ENCODE measurements at places on chromosomes 3 and 15.

- peak; percentile 51 for DNase-seq
These were observed 121.5 kb upstream of the TSC22D2 start for GRCh38 chr3:150286390-150287147.

GRCh38 chr3:4745235-4745610 lies 234.0 kb upstream of the BHLHE40 start:
- DNase-seq = no peak

- DNase-seq = no peak
These were observed 5.2 kb downstream of the HRH1 start for GRCh38 chr3:11159421-11159904.

DNA sequence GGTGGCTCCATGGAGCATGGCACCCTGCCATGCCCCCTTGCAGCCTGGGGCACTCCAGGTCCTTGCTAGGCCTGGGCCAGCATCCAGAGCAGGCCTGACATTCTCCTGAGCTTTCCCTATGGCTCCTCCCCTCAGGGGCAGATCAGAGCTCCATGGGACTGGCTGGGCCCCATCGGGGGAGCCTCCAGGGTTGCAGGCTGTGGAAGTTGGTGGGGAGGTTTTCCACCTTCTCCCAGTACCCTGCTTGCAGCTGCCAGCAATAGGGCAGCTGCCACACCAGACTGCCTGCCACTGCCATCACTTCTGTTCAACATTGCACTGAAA lies 75.7 kb upstream of the TP63 start:
- no peak for DNase-seq

- no peak for DNase-seq
These were observed 138.5 kb upstream of the CCDC54 start for GRCh38 chr3:107238787-107239186.

- no peak for DNase-seq
These were observed 72.6 kb upstream of the TNFSF10 start for GRCh38 chr3:172595664-172596393.

DNA sequence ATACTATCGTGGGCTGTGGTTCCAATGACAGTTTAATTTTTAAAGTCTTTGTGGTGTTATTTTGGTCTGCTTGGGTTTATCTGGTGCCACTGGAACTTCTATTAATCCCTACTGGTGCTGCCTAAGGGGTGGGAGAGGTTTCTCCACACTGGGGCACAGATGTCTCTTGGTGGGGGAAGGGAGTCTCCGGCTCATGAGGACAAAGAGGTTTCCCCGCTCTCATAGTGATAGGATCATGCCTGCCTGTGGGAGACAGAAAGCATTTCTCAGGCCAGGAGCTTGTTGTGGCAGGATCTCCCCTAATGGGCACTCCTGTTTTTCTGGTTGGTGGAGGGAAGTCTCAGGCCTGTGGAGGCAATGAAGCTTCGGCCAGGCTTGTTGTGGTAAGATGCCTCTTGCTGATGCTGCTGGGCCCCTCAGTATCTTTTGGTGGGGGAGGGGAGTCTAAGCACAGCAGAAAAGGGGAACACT lies 84.3 kb upstream of the THRB start:
- DNase-seq = no peak

DNA sequence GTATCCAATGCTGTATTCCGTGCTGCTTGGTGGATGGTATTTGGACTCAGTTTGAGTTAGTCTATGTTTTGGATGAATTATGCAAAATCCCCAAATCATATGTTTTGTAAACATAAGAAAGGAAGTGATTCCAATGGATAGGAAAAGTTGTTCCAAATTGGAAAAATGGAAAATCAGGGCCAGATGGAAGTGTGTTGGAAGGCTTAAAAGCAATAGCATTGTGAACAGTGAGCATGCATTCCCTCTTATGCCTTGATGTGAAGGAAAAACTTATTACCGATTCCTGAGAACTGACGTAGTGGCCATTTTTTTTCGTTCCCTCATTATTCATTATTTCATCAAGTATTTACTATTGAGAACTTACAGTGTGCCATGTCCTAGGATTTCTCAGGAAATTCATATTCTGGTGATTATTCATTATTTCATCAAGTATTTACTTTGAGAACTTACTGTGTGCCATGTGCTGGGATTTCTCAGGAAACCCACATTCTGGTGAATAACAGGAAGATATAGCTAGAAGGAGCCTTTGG lies 144.1 kb upstream of the TPRG1 start:
- no peak for DNase-seq

DNA sequence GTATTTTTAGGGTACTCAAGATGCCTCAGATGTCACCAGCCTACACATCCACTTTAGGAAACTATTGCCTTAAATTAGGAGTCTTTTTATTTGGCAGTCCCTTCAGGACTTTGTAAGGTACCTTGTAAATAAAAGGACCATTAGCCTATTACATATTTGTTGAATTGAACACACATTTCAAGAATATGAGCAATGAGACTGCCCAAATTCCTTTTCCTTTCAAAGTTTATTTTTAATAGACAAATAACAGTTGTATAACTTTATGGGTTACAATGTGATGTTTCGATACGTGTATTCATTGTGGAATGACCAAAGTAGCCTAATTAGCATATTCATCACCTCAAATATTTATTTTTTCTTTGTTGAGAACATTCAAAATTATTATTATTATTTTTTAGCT lies 176.7 kb upstream of the PDZRN3 start:
- no peak for DNase-seq

- DNase-seq = no peak
These were observed 99.2 kb upstream of the TRPM1 start for GRCh38 chr15:31200735-31201151.

- DNase-seq = no peak
These were observed 195.7 kb downstream of the ZPLD1 start for GRCh38 chr3:102630531-102630930.

DNA sequence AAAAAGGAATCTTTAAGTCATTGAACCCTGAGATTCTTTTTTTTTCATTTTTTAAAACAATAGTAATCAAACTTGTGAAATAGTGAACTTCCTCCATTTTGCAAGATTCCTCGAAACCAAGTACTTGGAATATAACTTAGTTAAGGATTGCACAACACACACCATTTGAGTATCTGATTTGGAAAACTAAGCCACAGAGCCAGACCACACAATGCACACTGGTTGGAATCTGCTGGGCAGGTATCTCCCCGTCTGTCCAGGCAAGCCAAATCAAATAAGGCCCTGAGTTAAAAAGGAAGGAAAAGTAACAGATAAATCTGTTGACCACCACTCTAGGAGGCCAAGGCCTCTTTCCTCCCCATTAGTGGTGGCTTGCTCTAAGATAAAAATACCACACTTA lies 177.5 kb upstream of the ICE2 start:
- no peak for DNase-seq

- no peak for DNase-seq
These were observed at the start of the genes CHDH and IL17RB for GRCh38 chr3:53846134-53846850. Gene CHDH, minus strand, starts transcription at chr3:53846419. Its CDS starts 22,411 bp downstream, at chr3:53824008. Gene IL17RB, plus strand, starts transcription at chr3:53846568. Its CDS starts 21 bp downstream, at chr3:53846589.

GRCh38 chr3:113898892-113899291 lies 48.9 kb upstream of the ZDHHC23 start:
- no peak for DNase-seq

- no peak for DNase-seq
These were observed 150.7 kb downstream of the GABRG3 start for GRCh38 chr15:27121672-27122071.

DNA sequence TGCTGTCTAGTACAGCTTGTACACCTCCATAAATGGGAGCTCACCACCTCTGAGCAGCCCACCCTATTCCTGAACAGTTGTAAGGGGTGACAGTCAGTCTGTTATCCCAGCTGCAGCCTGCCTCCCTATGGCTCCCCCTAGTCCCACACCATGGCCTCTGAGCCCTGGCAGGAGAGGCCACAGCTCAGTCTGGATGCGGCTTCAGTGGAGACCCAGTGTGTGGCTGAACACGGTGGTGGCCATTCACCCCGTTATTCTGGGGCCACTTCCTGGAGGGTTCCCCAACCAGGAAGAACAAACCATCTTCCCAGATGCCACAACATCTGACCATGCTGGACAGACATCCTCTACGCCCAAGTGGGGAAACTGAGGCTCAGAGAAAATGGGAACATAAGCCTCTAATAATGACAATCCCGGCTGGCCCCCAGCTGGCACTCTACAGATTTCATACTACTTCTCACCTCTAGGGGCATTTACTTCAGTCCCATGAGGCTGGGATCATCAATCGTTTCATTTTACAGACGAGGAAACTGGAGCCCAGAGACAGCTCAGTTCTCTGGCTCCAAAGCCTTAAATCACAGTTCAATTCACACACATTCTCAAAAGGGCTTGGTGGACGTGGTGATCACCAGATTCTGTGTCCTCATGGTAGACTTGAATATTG lies 9.2 kb upstream of the GRIP2 start:
- DNase-seq = no peak

Measured in H1 (cell line).